Fibroblast of skin of left biceps (primary cell): ENCODE measurements at places on chromosomes 5 and 9.

DNA sequence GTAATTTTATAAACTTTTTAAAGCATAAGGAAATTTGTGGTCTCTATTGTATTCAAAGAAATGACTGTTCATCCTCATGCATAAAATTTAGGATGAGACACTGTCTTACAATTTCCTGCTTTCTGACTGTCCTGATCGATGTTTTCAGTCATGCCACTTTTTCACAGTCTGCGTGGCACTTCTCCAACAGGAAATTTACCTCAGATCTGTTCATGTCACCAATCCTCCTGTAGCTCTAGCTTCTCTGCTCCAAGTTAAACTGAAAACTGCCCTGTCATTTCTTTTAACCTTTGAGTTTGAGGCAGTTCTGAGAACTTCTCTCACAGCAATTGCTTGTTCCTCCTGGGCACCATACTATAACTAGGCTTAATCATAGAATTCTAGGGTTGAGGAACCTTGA is 455.1 kb downstream of the EFNA5 start:
- no peak for DNase-seq

- no peak for DNase-seq
Measured at GRCh38 chr5:103472830-103473229, 89.8 kb downstream of the NUDT12 start.

GRCh38 chr5:124627815-124628595 is 118.4 kb downstream of the ZNF608 start:
- no peak for DNase-seq

DNA sequence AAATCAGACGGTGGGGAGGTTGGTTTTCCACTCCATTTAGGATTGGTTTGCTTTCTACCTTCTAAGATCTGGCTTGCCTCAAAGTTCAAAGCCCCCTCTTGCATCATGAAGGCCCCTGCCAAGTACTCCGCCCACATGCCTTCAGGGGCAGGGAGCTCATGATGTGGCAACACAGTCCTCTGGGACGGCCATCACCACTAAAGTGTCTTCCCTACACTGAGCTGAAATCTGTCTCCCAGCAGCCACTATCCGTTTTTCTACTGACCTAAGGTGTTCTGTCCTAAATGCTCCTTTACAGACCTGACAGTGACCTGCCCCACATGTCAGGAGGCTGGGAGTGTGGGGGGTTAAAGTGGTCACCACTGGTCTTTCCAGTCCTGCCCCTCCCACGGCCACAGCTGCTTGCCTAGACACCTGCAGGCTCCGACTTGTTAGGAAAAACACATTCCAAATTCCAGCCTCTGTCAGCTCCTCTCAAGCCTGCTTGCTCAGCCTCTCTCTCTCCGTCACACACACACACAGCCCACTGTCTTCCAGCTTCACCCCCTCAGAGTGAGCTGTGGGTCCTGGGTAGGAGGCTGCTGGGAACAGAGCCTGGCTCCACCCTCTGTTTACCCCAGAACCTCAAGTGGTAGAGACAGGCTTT is 44.9 kb downstream of the SHB start:
- no peak for DNase-seq

DNA sequence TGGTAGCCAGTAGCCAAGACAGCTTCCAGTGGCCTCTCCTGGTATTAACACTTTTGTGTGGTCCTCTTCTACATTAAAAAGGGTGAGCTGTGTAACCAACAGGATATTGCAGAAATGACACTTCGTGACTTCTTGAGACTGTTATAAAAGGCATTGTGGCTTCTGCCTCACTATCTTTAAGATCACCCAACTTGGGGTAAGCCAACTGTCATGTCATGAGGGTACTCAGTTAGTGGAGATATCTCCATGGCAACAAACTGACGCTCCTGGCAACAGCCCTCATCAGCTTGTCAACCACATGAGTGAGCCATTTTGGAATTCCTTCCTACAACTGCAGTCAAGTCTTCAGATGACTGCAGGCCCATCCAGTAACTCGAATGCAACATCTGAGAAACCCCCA is 121.7 kb downstream of the DEPDC1B start:
- DNase-seq = no peak

DNA sequence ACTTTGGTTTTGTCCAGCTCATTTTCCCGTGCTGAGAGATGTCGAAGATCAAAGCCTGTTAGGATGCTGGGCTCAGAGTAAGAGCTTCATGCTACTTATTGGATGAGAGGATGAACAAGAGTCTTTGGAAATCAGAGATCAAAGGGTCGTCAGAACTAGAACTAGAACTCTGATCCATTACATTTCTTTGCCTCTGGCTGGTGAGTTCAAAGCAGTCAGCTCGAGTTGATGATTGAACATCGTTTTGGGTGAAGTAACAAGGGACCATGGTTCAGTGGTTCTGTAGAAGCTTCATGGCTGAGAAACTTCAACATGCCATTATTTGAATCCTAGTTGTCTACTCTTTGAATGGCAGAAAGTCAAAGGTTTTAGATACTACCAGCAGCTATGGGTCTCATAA is 320.3 kb downstream of the ARHGEF28 start:
- no peak for DNase-seq

DNA sequence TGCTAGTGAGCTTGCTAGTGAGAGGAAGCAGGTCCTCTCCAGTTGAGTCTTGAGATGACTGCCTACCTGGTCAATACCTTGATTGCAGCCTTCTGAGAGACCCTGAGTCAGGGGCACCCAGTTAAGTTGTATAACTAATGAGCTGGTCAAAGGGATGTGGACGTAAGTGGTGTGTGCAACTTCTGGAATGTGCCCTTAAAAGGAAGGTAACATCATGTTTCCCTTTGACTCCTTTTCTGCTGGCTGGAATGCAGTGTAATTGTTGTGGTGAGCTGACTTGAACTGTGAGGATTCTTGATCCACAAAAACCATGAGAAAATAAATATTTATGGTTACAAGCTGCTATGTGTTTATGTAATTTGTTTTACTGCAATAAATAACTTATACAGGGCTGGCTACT is 2.4 kb upstream of the SNX2 start:
- no peak for DNase-seq

GRCh38 chr9:38036359-38037084 is 32.5 kb downstream of the SHB start:
- no peak for DNase-seq

GRCh38 chr5:158642879-158643278 is 456.8 kb downstream of the EBF1 start:
- DNase-seq = no peak

DNA sequence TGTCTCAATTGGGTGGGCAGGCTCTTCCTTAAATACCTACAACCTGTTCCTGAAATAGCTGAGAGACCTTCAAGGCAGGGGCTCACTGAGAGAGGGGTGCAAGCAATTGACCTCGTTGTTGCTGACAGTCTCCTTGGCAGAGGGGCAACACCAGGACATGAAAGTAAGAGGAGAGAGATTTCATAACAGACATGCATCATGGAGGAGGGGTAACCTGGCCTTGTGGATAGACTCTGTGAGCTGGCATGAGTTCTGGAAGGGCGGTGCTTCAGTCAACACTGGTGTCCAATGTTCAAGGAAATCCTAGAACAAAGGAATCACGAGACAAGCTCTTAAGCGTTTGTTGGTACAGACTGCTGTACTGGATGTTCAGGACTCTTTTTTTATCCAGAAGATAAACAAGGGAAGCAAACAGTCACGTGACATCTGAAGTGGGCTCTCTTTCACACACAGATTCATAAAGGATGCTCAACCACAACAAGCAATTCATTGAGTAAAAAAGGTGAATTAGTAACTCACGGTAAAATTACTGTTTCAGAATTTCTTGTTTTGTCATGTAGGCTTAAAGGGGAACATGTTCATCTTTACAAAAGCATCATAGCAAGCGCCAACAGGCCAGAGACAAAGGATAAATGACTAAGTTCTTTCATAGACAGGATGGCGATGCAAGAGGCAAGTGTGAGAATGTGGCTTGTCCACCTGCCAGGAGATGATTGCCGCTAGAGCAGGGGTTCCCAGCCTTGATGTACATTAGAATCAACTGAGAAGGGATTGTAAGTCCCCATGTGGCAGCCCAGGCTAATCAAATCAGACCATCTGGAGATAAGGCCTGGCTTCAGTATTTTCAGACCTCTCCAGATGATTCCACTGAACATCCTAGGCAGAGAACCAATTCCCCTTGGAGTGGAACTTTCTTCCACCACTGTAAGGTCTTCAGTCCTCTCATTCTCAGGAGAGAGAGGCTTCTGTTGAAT is 20.7 kb downstream of the ANKRA2 start:
- DNase-seq = no peak

DNA sequence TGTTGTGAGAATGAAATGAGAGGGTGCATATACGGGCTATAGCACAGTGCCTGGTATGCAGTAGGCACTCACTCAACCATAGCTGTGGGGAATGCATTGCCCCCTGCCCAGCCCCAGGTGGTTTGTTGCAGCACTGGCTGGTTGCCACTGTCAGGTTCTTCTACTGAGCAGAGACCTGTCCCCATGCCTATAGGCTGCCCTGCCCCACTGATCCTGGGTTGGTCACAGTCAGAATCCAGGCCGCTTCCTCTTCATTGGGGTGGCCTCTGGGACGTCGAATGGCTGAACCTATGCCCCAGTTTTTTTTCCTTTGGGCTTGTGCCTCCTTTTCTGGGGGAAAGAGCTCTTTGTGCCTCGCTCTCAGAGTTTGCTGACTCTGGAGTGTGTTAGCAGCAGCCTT is 74.6 kb downstream of the RGS3 start:
- no peak for DNase-seq

DNA sequence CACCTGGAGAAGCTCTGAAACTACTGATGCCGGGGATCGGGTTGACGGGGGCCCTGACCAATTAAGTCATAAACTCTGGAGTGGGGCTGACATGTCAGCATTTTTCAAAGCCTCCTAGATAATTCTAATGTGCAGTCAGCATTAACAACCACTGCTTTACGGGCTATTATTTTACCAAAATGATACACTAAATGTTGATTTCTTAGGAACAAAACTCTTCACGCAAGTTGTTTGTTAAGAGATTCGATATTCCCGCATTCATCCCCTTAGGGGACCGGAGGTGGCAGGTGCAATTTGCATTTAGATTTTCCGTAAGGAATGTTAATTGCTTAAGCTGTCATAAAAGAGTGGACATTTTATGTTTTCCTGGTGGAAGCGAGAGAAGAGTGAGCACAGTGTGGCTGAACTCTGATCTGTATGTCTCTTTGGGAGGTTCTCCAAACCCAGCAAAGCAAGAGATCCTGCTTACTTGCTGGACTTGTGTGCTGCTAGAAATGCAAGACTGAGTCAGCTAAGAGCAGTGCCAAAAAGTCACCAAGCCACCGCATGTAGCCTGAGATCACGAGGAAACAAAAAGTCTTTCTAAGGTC is 77.6 kb downstream of the UGCG start:
- DNase-seq = no peak

- DNase-seq = no peak
Measured at GRCh38 chr9:85554349-85554748, 187.4 kb downstream of the AGTPBP1 start.

DNA sequence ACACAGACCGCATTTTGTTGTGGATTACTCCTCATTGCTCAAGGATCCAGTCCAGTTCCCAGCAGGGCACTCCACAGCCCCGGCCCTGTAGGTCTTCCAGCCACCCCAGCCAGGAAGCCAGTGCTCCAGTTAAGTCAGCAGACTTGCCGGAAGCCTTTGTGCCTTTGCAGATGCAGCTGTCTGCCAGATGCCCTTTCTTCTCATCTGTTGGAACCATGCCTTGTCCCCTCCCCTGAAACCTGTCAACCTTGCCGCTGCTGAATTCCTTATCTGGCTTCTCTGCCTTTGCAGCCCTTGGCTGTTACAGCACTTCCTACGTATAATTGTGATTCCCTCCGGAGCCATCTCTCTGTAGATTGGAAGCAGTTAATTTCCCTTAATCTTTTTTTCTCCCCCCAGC is 28.4 kb downstream of the PSAT1 start:
- peak; percentile 14 for DNase-seq

DNA sequence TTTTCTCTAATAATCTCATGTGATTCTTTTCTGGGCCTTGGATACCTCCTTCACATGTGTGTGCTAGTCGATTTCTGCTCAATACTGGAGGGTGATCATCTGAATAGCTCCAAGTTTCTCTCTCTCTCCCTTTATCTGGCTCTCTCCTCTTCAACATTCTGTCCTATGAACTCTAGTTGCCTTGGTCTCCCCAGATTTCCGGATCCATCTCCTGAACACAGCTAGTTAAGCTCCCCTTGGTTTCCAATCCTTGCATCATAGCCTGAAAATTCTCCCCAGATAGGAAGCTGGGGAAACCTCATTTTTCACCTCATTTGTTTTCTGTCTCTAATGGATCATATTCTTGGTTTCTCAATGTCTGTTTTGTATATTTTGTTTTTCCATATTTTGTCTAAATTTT is 832.3 kb downstream of the MTRR start:
- DNase-seq = no peak

DNA sequence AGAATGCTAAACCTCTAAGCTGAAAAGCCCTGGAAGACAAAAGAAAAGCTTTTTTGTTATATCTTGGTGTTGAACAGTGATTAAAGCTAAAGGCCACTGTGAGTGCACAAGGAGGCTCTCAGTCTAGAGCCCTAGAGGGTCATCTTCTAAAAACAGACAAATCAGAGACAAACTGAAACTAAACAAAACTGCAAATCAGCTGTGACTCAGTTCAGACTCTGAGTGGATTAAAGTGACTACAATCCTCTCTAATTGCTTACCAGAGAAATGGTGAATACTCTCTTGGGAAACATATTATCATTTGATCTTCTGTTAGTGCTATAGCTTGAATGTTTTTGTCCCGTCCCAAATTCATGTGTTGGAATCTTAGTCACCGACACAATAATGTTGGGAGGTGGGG is 491.9 kb downstream of the CDH18 start:
- DNase-seq = no peak

DNA sequence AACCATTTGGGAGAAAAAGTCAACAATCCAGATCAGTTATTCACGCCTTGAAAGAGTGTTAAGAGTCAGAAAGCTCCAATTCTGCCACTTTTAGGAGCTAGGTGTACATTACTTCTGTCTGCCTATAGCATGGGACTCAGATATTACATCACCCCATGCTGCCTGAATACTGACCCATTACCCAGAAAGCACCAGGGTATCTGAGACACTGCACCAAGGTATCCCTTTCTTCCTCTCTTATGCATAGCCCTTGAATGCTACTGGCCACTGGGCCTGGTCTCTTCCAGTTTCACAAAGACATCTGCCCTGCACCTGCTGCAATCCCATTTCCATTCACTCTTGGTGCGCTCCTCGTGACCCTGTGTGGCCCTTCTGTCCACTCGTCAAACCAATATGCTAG is 2.6 kb downstream of the STRBP start:
- DNase-seq = no peak

DNA sequence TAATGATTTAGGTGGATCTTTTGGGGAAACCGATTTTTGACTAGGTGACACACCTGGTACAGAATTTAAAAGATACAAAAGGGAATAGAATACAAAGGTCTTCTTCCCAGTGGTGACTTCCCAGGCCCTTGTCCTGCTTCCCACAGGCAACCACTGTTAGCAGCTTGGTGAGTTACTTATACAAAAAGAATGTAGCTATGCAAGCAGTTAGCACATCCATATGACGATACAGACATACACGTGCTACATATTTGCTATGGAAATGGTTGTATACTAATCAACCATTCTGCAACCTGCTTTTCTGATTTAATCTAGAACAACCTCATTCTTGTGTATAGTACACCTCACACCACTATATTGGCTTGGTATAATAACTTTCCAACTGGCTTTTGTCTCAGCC is 51.0 kb downstream of the OTULIN start:
- DNase-seq = no peak

GRCh38 chr5:64160201-64160600 is 5.4 kb upstream of the RNF180 start:
- no peak for DNase-seq

- no peak for DNase-seq
Measured at GRCh38 chr5:137497396-137498290, 1.5 kb downstream of the SPOCK1 start.

- no peak for DNase-seq
Measured at GRCh38 chr9:136508729-136509500, 26.1 kb upstream of the SEC16A start.

GRCh38 chr5:155475318-155475717 is 461.8 kb downstream of the KIF4B start:
- DNase-seq = no peak
